ENCODE measurements at places on chromosomes 2 and 18. TPM values are rescaled to one million over a fixed set of nuclear protein-coding genes. Genes with fewer than 3 reads are reported as not detected.

GALNT3 gene
- 86.2 TPM for total RNA-seq

ALK gene
- total RNA-seq, result 0.19 TPM

GRCh38 chr2:241195506-241196130 lies 7.1 kb downstream of the ANO7 start:
- no peak overlapping the region for H3K27ac ChIP-seq
- H3K36me3 ChIP-seq, result no peaks in the 10 kb centered on the region
- H3K4me3 ChIP-seq, result no peak overlapping the region
- no peaks in the 10 kb centered on the region for H3K27me3 ChIP-seq

DNA sequence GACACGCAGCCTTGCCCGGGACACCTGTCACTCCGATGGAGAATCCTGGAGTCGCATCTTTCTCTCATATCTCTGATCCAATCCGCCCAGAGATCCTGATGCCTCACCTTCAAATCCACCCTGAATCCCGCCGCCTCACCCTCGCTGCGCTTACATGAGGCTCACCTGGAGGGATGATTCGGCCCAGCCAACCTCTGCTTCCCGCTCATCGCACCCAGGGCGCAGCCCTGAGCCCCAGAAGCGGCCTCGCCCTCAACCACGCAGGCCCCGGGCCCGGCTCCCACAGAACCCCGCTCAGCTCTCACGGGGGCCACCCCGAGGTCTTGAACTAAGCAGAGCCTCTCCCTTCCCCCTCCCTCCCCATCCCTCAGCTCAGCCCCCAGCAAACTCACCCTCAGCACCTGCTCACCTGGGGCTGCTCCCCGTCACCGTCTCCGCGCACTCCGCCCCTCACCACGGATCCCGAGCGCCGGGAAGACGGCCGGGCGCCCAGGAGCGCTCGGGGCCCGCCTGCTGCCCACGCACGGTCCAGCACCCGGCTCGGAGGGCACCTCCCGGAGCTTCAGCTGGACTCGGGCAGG lies 160.0 kb downstream of the NDUFA10 start:
- no peaks in the 10 kb centered on the region for H3K27me3 ChIP-seq
- no peaks in the 10 kb centered on the region for H3K36me3 ChIP-seq
- no peak overlapping the region for H3K27ac ChIP-seq
- DNase-seq, result no peak
- no peak overlapping the region for H3K4me3 ChIP-seq

DNA sequence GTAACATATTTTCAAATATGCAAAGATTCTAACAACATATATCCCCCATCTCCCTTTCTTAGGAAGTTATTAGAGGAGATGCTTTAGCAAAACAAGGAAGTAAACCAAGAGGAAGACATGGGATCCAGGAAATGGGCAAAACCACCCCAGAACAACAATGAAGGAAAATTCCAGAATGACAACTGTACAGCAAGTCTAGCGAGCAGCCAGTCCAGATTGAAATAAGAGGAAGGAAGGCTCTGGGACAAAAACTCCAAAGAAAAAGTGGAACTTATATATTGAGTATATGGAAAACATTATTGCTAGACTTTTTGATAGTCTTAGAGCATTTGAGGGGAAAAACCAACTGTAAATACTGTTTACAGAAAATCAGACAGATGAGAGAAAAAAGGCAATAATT lies 2.9 kb upstream of the ARPC2 start:
- no peaks in the 10 kb centered on the region for H3K27me3 ChIP-seq
- H3K27ac ChIP-seq, result no peak overlapping the region
- no peak overlapping the region for H3K4me3 ChIP-seq
- H3K4me1 ChIP-seq, result peaks cover 5% of the 10 kb centered on the region
- no peak for DNase-seq
- H3K36me3 ChIP-seq, result no peaks in the 10 kb centered on the region

GRCh38 chr18:62287781-62288664 lies 37.1 kb upstream of the TNFRSF11A start:
- no peaks in the 10 kb centered on the region for H3K27me3 ChIP-seq
- peak overlapping the region; percentile 39 for H3K27ac ChIP-seq
- no peak for DNase-seq
- peaks cover 8% of the 10 kb centered on the region for H3K4me1 ChIP-seq
- H3K4me3 ChIP-seq, result no peak overlapping the region

- H3K27ac ChIP-seq, result no peak within 1 kb of the TSS
- peaks cover 3% of the 10 kb centered on the region for H3K27me3 ChIP-seq
- H3K36me3 ChIP-seq, result no peaks in the 10 kb centered on the region
- peak; percentile 33 for DNase-seq
- no peaks in the 10 kb centered on the region for H3K4me1 ChIP-seq
Measured at GRCh38 chr2:79512442-79513401, at the start of gene CTNNA2. Gene CTNNA2, plus strand, starts transcription at chr2:79513051.

FAHD2A gene
- 28.9 TPM for total RNA-seq

TUBA4B gene
- not detected for total RNA-seq

GRCh38 chr2:50018921-50019320 lies 864.6 kb upstream of the FSHR start:
- H3K27me3 ChIP-seq, result no peaks in the 10 kb centered on the region
- H3K27ac ChIP-seq, result no peak overlapping the region
- H3K36me3 ChIP-seq, result no peaks in the 10 kb centered on the region
- no peaks in the 10 kb centered on the region for H3K4me1 ChIP-seq

- no peaks in the 10 kb centered on the region for H3K4me1 ChIP-seq
- H3K36me3 ChIP-seq, result no peaks in the 10 kb centered on the region
- no peak overlapping the region for H3K4me3 ChIP-seq
- DNase-seq, result no peak
Measured at GRCh38 chr2:177063331-177063730, 149.3 kb upstream of the HNRNPA3 start.

SAP130 gene
- total RNA-seq, result 24.7 TPM

SERPINB11 gene
- total RNA-seq, result not detected
